ENCODE measurements at places on chromosomes 16 and 17.

- DNase-seq: no peak
Observed at GRCh38 chr17:61155590-61156237, 243.9 kb upstream of the TBX2 start.

- DNase-seq: no peak
Observed at GRCh38 chr16:22861580-22861979, 47.6 kb downstream of the HS3ST2 start.

- DNase-seq: no peak
Observed at GRCh38 chr17:35715416-35715815, 16.0 kb upstream of the RASL10B start.

DNA sequence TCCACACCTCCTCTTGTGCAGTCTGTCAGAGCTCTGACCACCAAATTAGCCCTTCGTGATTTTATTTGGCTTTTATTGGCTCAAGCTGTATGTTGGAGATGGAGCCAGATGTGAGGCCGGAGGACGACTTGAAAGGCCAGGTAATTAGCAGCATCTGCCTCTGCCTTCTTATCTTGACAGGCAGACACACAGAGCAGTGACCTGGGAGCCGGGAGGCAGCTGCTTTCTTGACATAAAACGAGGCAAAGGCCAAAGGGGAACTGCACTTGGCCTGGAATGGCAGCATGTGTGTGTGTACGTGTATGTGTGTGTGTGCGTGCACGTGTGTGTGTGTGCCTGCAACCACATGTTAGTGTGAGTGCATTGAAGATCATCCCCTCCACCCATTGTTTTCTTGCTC is 56.9 kb upstream of the BRD7 start:
- DNase-seq: no peak

DNA sequence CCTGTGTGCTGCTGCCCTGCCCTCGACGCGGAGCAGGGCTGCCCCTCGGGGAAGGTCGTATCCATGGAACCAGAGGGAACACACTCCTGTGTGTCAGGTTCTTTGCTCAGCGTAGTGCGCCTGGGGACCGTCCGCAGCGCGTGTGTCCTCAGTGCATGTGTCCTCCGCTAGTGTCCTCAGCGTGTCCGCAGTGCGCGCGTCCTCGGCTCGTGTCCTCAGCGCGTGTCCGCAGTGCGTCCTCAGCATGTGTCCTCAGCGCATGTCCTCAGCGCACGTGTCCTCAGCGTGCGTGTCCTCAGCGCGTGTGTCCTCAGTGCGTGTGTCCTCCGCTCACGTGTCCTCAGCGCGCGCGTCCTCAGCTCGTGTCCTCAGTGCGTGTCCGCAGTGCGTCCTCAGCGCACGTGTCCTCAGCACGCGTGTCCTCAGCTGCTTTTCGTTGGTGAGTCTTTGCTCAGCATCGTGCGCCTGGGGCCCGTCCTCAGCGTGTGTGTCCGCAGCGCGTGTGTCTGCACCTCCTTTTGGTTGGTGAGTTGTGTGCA is 59.2 kb upstream of the ZNF750 start:
- no peak for DNase-seq

- no peak for DNase-seq
Observed at GRCh38 chr16:68860978-68861892, 17.9 kb downstream of the TANGO6 start.

DNA sequence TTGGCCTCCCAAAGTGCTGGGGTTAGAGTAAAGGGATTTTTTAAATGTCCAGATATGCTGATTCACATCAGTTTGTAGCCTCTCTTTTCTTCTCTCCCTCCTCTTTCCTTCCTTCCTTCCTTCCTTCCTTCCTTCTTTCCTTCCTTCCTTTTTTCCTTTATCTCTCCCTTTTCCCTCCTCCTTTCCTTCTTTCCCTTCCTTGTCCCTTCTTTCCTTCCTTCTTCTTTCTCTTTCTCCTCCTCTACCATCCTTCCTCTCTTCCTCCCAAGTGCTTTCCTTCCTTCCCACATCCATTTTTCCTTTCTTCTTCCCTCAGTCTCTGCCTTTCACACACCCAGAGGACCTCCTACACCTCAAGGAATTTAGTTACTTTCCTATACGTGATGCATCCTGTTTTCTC is 671.8 kb downstream of the HS3ST4 start:
- no peak for DNase-seq

DNA sequence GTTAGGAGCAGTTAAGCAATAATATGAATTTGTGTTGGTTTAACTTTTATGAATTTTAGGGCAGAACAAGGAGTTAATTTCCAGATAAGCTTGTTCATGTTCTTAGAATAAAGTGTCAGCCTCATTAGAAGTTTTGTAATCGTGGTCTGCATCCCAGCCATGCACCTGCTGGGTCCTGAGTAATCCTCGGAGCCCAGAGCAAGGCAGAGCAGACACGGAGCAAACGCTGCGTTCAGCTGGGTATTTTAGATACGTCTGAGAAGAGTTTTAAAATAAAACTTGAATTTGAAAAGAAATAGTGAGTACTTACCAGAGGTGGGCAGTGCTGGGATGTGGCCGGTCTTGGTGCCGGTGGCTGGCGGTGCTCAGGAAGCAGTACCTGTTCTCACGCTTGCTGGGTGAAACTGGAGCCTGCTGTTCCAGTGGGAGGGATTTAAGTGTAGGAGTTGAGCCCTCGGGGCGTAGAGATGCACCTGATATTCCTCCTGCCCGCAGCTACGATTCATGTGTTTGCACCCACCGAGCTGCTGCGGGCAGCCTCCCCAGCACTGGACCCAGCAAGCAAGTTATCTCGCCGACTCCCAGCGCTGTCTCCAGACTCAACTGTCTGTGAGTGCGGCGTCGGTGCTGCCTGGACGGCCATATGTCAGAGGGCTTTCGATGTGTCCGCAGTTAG is at the start of gene ZNF750:
Gene ZNF750 (minus strand): TSS at position 406 of the 676 bp plus-strand sequence. CDS start 7,568 bp downstream, outside the sequence.
- DNase-seq: no peak

GRCh38 chr16:67169642-67170167 is 633 bp upstream of the NOL3 start:
- no peak for DNase-seq

- no peak for DNase-seq
Observed at GRCh38 chr17:4742629-4743028, 2.9 kb upstream of the CXCL16 start.

DNA sequence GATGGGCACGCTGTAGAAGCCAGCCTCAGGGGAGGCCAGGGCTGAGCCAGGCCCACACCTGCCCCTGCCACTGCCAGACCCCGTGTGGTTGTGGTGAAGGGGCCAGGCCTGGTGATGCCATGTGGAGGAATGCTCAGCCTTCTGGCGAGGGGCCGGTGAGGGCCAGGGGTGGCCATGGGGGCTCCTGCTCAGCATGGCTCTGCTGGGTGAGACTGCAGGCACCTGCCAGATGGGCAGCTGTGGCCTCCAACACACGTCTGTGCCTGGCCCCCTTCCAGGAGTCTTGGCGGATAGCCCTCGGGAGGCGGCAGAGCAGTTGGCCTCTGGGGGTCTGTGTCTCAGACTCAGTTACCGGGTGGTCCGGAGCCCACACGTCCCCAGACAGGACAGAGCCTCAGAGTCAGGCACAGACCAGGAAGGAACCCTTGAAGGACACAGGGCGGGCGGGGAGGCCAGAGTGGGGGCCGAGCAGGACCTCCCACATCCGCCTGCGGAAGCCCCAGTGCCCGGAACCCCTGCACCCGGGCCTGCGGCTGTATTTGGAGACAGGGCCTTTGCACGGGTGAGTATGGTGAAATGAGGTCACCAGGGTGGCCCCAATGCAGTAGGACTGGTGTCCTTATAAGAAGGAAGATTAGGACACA is 22.5 kb upstream of the CHMP6 start:
- DNase-seq: no peak

DNA sequence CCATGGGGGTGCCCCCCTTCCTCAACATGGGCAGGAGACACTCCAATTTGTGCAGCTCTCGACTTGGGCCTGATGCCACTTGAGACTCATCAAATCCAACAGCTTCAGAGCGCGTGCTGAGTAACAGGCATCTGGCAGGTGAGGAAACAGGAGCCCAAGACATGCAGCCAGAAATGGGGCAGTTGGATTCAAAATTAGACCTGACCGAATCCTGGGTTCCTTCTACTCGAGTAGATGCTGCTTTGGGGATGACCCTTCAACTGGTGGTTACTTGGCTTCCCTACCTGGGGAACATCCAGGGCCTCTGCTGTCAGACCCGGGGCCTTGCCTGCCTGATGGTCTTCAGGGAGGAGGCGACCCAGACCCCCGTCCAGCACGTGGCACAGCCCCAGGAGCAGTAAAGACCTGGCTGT is 488 bp upstream of the NTN3 start:
- no peak for DNase-seq

DNA sequence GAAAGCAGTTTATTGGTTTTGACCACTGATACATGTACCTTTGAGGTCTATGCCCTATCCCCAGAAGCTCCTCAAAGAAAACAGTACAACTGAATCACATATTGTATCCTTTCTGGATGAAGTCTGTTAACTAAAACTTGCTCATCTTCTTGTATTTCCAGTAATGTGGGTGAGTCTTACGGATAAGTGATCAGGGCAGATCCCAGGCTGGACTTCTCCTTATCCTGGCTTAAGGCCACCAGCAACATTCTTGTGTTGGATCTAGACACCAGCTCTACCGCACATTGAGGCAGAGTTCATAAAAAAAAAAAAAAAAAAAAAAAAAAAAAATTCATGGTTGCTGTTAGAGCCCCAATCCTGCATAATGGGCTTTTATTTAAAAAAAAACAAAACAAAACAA is 536.7 kb upstream of the HSBP1 start:
- no peak for DNase-seq

DNA sequence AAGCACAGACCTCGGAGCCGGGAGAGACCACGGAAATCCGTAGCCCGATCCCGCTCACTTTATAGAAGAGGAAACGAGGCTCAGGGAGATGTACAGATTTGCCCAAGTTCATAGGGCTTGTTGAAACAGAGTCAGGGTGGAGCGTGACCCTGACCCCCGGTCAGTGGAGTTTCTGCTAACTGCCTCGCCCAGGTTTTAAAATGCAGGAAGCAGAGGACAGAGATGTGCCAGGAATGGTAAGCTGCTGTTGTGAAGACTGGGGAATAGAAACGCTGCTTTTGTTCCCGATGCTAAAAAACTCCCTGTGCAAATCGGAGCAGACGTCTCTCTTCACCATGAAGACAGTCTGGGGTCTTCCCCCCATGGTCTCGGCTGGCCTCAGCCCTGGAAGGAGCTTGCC is 403.0 kb downstream of the SEC14L1 start:
- no peak for DNase-seq

DNA sequence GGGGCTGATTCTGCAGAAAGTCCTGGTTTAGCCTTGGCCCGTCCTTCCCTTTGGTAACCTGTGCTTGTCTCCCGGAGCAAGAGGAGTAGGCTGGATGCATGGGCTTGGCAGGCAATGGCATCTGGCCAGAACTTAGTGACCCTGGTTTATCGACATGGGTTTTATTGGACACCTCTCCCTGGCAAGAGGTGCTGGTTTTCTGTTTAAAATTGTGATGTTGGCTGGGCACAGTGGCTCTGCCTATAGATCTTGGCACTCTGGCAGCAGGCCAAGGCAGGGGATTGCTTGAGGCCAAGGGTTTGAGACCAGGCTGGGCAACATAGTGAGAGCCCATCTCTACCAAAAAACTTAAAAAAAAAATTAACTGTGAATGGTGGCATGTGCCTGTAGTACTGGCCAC is 31.2 kb downstream of the SLC12A3 start:
- DNase-seq: no peak

- DNase-seq: no peak
Observed at GRCh38 chr17:36862116-36862920, 75.0 kb upstream of the LHX1 start.

GRCh38 chr17:39261286-39261685 is 35.5 kb upstream of the STAC2 start:
- no peak for DNase-seq

DNA sequence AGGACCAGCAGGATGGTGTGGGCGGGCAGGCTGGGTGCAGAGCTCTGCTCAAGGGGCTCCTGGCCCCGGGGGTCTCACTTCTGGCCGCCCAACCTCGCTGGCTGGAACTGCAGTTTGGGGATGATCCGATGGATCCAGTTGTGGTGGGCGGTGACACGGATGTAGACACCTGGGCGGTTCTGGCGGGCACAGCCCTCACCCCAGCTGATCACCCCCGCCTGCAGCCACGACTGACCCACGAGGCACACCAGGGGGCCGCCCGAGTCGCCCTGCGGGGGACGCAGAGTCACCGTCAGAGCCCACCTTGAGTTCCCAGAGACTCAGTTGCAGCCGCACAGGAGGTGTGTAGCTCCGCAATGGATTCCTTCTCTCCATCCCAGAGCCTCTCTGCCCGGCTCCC is 7.5 kb downstream of the PRSS27 start:
- DNase-seq: no peak

DNA sequence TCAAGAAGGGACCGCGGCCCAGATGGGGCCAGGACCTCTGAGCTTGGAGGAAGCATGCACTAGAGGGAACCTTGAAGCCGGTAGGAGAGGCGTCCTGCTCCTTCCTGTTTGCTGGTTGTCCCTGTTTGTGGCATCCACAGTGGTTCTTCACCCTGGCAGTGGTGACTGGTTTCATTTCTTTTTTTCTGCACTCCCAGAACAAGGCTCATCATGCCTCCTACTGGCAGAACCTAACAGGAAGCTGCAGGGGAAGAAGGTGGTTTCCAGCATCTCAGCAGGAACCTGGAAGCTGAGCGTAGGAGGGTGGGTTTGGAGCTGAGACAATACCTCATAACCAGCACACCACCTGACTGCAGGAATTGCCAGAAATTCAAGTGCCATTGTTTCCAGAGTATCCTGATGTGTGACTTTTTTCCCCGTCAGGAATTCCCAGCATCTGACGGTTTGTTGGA is 5.8 kb downstream of the TMEM231 start:
- DNase-seq: no peak

- DNase-seq: no peak
Observed at GRCh38 chr16:20948444-20948843, 47.9 kb downstream of the LYRM1 start.

DNA sequence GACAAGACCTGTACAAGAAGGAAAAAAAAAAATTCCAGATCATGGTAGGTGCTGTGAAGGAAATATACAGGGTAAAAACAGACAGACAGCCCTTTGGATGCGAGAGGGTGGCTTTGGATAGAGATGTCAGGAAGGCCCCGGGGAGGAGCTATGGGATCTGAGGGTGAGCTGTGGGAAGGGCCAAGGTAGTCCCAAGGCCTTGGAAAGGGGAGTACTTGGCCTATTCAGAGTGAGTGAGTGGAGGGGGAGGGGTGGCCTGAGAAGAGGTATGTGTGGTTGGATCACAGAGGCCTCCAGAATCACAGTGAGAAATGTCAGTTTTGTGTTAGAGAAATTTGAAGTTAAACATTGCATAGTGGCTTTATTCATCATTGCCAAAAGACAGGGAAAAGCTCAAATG is 31.2 kb upstream of the AKTIP start:
- DNase-seq: no peak

- DNase-seq: no peak
Observed at GRCh38 chr16:81590714-81591544, 146.3 kb downstream of the CMIP start.

DNA sequence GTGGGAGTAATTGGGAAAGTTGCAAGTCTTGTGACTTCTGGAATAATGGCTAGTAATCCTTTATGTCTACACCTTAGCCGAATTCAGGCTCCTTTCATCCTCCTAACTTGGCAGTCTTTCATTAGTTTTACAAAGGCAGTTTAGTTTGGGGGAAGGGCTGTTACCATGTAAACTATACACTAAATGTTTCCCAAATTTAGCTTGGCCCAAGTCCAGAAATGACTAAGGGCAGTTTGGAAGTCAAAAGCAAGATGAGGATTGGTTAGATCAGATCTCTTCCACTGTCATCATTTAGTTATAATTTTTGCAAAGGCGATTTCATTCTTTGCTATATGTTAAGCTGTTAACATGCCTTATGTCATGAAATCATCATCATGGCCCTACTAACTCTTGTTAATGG is 115.4 kb upstream of the CACNG3 start:
- no peak for DNase-seq

GRCh38 chr16:80580109-80580832 is 39.5 kb downstream of the DYNLRB2 start:
- no peak for DNase-seq
